ENCODE measurements at places on chromosomes 1 and 21.

DNA sequence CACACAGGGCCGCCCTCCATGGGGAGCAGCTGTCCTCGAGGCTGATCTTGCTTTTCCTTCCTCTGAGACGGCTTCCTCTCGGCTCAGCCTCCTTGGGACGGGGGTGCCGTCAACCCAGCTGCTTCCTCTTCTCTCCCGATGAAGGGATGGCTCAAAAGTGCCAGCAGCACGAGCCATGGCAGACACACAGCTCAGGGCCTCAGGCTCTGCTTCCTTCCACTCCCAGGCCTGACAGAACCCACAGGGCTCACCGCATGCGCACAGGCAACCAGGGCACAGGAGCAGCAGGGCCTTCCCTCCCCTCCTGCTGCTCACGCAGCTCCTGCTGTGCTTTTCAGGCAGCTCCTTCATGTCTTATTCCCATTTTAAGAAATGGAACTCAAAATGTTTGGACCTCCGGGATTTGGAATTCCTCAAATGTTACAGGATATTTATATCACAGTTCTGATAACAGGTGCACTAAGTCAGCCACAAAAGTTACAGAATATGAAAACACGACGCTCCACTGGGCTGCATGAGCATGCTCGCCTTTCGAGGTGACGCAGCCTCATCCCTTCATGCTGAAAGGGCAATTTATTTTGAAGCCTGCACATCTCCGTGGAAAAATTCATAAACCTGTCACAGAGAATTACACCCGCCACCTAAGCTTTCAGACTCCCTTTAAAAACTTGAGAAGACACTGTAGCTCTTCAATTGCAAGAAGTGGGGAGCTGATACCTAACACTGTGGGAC, 84.4 kb downstream of the HSF2BP start:
- DNase-seq, result no peak

DNA sequence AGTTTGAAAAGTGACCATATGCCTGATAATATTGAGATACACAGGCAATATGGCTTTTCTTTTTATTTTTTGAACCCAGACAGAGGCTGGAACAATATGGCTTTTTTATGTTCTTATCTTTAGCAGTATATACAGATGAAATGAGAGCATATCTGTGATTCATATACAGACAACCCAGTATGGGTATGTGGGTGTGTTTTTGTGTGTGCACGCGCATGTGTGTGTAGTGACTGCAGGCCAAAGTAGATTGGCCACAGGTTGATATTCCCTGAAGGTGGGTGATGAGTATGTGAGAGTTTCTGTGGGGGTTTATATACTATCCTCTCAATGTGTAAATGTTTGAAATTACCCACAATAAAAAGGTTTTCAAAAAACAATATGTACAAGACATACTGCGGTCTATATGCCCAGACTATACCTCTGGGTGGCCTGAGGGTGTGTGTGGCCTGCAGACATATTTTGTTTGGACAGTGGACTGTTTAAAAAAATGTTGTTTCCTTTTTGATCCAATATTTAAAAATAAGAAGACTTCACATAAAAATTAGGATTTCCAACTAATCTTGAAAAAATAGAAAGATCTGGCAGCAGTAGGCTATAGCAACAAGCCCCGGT, 26.3 kb upstream of the TIAM1 start:
- DNase-seq, result no peak

DNA sequence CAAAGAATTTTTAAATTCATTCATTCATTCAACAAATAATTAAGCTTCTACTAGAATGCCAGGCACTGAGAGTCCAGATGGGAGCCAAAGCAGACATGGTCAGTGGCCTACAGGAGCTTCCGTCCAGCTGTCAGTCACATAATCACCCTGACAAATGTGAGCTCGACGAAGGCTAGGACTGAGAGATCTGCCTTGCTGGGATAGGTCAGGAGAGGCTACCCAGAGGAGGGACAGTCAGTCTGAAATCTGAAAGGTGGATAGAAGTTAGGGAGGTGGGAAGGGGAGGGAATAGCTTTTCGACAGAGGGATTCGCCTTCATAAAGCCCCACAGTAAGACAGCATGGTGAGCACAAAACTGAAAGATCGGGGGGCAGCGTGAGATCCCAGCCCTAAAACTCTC, 8.3 kb downstream of the EPHX1 start:
- DNase-seq, result no peak

DNA sequence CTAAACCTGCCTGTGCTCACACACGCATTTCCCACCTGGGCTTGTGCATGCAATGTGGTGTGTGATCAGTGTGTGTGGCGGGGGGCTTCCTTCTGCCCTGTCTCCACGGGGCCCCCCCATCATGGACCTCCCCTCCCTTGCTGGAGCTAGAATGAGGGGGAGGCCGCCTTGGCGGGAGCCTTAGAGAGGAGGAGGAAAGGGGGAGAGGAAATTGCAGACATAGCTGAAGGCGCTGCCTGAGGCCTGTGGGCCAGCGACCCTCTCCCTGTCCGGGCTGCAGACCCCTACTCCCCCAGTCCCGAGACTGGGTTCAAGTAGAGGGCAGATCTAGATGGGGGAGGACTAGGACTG, 883 bp upstream of the EVA1B start:
- no peak for DNase-seq
